ENCODE measurements at places on chromosomes 7 and 10.
A peak's percentile ranks its signal among the peaks of the same experiment; 100 is the strongest.

DNA sequence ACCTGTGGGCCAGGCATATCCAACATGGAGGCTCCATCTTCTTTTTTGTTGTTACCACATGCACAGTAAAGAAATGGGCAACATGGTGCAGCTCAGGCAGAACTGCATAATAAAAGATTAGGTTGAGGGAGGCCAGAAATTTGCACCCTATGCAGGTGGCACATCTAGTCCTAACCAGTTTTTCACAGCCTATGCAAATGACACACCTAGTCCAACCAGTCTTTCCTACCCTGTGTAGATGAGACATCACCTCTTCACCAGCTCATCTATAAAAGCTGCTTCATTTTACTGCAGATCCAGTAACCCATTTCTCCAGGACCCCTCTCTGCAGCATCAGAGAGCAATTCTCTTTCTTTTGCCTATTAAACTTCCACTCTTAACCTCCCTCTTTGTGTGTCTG lies 411.0 kb upstream of the PCDH15 start:
- DNase-seq, result no peak

- DNase-seq, result no peak
Observed at GRCh38 chr10:3206511-3207157, 34.1 kb upstream of the PITRM1 start.

- no peak for DNase-seq
Observed at GRCh38 chr10:77545585-77545984, 92.0 kb downstream of the KCNMA1 start.

GRCh38 chr7:45080265-45080957 lies 8.4 kb downstream of the NACAD start:
- no peak for DNase-seq

DNA sequence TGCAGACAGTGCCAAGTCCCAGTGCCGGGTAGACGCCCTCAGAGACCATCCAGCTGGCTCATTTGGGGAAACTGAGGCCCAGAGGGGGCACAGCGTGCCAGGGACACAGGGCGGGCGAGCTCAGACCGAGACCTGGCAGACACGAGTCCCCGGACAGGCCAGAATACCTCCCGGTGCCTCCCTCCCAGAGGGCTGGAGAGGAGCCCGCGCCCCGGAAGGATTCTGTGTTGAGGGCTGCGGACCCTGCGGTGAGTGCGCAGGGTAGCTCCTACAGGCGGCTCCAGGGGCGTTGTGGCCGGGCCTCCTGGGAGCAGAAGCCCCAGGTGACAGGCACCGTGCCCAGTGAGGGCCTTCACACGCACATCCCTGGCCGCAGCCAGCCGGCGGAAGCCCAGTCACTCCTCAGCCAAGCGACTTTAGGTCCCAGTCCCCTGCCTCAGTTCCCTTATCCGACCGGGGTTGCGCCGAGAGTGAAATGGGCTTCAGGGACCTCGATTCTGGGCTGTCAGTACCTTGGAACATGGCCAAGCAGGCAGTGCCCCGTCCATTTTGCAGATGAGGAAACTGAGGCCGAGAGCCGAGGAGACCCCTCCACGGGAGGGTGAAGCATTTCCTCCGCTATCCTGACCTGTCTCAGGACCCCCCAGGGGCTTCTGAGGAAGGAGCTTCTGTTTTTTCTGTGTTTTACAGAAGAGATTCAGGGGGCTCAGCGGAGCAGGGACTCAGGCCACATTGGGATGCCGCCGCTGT lies 73.6 kb downstream of the ELFN1 start:
- no peak for DNase-seq

- DNase-seq, result no peak
Observed at GRCh38 chr10:114565066-114565465, 93.0 kb downstream of the ABLIM1 start.

DNA sequence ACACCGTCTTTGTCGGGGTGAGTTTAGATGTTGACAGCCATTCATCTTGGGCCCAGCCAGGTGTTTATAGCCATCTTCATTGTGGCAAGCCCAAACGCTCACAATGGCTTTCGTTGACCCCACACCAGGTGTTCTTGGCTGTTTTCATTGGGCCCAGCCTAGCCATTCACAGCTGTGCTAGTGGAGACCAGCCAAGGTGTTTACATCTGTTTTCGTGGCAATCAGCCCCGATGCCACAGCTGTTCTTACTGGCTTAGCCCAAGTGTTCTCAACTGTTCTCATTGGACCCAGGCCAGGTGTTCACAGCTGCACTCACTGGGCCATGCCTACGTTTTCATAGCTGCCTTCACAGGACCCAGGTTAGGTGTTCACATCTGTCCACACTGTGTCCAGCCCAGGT lies 7.7 kb downstream of the FRG2B start:
- DNase-seq, result no peak

DNA sequence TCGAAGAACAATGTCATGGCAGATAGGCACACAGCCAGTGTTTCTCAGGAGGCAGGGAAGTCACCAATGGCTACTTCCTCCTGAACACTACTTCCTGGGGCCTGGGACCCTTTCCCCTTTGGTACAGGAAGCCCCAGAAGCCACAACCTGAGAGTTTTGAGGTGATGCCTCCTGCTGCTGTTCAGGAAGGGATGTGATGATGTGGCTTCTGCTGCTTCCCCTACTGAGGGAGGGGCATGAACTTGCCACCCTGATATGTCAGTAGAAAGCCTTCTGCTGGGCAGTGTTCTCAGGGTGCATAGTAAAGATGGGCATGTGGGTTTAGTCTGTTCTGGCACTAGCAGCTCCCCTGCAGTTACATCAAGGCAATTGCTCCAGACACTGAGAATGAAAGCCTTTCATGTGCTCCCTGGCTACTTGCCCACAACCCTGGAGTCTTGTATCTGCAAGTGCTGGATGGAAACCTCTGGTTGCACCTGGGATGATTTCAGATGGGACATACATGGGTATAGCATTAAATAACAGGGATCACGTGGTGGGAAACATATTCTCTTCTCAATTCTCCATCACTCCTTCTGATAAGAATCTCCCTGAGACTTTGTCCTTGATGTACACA lies 69.3 kb downstream of the ADRA2A start:
- DNase-seq, result no peak

GRCh38 chr10:114600057-114600456 lies 58.0 kb downstream of the ABLIM1 start:
- no peak for DNase-seq

GRCh38 chr10:49370326-49371100 lies 25.4 kb downstream of the DRGX start:
- DNase-seq, result no peak

- DNase-seq, result no peak
Observed at GRCh38 chr7:128067983-128068382, 36.7 kb upstream of the LRRC4 start.

DNA sequence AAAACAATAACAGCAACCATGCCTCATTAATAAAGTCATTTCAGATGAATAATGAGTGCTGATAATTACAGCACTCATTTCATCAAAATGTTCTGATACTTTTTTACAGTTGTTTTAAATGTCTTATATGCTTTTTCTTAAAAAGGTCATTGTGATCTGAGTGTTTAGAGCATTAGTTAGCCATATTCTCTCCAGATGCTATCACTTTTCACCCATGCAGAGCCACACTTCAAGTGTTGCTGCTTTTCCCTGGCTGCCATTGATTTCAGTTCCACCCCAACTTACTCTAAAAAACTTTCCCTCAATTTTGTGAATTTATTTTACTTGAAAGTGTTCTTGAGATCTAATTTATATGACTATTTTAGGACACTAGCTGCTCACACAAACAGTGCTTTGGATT lies 41.8 kb downstream of the NUP205 start:
- no peak for DNase-seq

- DNase-seq, result no peak
Observed at GRCh38 chr7:94130716-94131115, 126.6 kb upstream of the BET1 start.

- DNase-seq, result peak; percentile 25
Observed at GRCh38 chr10:60237977-60238758, 151.5 kb downstream of the ANK3 start.

DNA sequence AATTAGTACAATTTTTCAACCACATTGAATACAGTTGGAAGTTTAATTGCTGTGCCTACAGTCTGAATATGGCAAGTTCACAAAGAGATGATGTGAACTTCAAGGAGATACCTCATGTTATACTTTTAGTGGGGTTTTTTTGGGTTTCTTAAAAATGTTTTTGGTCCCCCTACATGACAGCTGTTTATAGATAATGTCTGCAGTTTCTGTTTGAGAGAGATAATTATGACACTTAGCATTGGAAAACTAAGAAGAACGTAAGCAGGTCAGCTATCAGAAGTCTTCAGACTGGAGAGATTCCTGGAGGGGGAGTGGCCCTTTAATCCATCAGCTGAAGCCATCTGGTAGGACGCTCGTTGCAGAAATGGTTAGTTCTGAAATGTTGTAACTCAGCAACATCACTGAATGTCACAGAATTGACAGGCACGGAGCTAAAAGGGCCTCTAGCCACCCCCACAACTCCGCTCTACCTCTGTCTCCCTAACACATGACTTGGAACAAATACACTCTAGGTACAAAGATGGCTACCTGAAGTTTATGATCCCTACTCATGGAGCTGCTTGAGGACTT lies 29.0 kb downstream of the TIMM23 start:
- DNase-seq, result no peak

GRCh38 chr7:33195264-33195663 lies 65.9 kb downstream of the BBS9 start:
- peak; percentile 16 for DNase-seq

DNA sequence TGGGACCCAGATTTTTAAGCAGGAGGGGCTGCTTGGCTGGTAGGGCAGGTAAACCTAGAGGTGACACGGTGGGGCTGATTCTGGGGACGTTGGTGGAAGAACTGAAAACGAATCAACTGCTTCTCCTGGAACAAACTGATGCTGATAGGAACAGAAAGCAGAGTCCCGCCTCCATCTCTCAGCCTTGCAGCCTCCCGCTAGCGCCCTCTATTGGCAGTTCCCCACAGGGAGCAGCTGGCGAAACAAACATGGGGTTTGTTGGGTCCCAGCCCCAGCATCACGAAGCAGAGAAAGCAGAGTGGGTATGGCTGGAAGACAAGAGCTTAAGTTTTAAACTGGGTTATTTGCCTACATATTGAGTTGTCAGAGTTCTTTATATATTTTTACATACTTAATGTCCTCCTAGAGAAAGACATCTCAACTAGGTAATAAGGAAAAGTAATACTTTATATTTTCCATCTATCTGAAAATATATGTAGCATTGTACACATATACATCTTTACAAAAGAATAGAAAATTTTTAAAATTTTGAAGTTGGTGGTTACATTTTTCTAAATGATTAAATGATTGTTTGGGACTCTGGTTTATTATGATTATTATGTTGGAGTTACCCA lies 42.3 kb upstream of the FOXI2 start:
- DNase-seq, result peak; percentile 51

DNA sequence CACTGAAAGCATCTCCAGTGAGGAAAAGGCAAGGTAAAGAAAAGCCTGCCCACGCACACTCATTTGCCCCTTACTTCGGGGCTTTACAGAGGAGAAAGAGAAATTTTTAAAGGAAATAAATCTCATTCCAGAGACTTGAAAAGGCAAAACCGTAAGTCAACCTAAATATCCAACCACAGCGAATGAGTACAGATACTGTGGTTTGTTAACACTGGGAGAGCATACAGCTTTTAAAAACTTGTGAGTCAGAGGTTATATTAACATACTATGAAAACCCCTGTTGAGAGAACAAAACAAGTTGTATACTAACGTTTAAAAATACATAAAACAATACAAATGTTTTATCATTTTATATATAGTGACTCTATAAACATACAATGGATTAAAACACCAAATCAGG lies 28.6 kb upstream of the ST7 start:
- DNase-seq, result no peak

- DNase-seq, result no peak
Observed at GRCh38 chr10:93915598-93915997, 21.8 kb downstream of the SLC35G1 start.

DNA sequence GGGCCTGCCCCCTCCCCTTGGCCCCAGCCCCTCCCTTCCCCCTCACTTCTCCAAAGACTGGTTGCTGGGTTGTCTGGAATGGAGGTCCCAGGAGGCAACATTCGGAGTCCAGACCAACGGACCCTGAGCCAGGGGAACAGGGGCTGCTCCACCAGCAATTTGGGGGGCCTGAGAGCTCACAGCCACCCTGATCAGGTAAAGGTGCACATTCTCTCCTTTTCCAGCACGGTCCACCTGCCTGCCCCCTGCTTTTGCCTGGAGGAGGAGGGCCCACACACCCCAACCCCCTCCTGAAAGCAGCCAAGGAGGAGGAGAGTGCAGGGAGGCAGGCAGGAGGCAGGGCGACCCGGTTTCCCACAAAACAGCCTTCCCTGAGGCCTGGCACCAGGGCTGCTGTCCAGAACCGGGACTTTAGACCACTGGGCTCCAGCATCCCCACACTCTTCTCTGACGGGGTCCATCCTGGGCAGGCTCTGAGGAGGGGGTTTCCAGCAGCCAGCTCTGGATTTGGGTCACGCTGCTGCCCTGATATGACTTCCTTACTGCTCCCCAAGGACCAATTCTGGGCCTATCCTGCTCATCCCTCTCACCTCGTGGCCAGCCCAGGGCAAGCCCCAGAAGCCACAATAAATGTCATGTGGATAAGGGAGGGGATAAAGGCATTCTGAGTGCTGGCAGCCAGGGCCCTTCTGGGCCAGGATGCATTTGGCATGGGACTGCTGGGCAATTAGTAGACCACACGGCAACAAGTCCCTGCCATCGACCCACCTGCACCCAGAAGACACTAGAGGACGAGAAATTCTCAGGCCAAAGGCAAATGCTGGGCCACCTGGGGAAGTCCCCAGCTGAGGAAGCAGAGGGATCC lies 1.1 kb upstream of the CAMK2B start:
- no peak for DNase-seq

DNA sequence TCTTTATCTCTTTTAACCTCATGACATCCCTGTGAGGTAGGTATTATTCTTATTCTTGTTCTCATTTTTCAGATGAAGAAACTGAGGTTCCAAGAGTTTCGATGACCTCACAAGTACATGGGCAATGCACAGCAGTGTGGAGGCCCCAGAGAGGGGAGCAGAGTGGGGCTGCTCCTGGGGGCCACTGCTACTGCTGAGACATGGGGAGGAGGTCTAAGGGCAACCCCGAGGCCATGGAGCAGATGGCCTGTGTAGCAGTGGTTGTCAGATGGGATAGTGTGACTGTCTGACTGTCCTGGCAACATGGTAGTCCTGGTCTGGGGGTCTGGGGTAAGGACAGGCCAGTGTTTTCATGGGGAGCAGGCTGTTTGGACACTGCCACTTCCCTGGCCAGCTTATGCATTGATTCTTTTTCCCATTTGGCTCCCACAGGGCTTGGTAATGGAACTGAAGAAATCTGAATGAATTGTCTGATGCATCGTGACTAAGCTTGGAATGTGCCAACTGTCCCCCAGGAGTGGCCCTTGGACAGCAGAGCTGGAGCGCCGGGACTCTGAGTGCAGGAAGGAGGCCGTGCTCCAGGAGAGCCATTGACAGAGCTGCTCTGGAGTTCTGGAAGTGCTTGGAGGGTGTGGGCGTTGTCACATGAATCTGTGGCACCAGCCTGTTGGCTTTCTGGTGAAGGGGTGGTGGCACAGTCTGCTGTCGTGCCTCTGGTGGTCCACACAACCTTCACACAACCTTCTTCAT lies 40.9 kb downstream of the ADRA2A start:
- no peak for DNase-seq

DNA sequence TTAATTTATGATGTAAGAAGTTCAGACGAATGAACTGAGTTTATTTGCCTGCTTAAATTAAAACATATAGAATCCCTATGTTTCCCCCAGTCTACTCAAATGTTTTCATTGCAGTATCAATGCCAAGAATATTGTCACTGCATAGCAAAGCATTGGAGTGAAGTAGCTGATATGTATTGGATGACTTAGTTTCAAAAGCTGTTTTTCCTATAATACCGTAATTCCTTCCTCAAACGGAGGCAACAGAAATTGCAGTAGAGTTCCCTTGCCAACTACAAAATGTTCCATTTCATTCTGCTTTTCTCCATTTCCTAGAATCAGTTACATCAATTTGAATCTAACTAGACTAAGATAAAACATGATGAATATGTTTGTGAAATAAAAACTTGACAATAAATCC lies 174.1 kb downstream of the CNTNAP2 start:
- no peak for DNase-seq

Measured in H54 (cell line).